ENCODE measurements at places on chromosomes 5 and 9.

DNA sequence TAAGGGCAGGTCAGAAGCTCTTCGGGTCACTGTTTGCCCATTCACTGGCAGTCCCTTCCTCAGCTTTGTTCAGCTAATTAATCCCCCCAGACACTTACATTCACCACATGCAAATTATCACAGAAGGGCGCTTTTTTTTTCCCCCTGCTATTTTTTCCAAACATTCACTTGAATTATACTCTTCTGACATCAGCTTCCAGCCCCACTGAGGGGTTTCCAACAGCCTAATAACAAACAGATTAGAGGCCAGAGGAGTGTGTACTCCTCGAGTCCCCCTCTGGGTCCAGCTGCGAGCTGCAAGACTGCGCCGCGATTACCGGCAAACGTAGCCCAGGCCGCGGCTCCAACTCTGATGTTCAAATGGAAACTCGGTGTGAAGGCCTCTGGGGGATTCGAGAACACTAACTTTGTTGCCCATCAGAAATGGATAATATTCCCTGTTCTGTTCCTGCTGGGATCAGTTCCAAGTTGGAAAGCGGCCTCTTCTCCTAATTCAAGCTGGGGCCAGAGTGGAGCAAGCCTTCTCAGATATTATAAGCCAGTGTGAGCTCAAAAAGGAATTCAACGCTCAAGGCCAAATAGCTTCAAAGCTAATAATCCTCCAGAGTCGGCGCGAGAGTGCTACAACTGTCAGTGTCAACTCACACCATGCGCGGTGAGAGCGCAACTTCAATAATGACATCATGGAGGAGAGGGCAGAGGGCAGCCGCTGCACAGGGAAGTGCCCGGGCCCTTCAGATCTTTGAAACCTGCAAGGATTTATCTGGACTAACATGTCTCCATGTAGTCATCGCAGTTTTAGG, 560.8 kb downstream of the BNC2 start:
- no peak for DNase-seq

- no peak for DNase-seq
These were observed 51.1 kb upstream of the COL5A1 start for GRCh38 chr9:134590240-134591081.

- DNase-seq: no peak
These were observed 764.1 kb upstream of the ARRDC3 start for GRCh38 chr5:92147266-92147665.

DNA sequence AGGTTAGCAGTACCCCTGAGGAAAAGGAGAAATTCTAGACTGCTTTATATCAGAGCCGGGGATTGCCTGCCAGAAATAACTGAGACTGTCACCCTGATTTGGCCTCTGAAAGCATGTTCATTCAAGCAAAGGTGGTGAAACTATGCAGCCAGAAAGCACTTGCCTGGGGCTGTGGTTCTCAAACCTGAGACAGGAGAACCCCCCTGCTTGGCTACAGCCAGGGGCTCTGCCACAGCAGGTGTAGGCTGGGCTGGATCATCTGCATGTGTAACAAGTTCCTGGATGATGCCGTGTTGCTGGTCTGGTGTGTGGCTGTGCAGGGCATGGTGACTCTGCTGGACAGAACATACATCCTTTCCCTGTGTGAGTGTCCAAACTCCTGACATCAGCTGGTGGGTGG, 157.8 kb downstream of the NXNL2 start:
- DNase-seq: no peak

- DNase-seq: peak; percentile 41
These were observed 293.2 kb downstream of the CWC27 start for GRCh38 chr5:65061974-65062353.

- peak; percentile 15 for DNase-seq
These were observed 126.5 kb downstream of the MRPL36 start for GRCh38 chr5:1673042-1673677.

DNA sequence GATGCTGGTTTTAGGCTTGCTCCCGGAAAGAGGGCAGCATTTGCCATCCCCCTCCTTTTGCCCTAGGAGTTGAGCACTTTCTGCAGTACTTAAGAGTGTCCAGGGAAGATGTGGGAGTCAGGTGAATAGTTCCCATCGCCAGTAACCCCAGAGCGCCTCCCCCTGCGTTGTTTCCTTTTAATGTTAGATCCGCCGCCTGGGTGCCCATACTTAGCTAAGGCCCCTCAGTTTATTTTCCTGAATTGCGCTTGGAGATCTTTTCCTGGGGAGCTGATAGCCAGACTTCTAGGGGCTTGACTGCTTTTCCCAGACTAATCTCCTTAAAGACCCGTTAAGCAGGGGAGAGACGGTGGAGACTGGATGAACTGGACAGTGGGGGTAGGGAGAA, 377 bp upstream of the PCDHAC2 start:
- DNase-seq: no peak

Measured in GM20000 (cell line).